Activated CD4-positive, alpha-beta T cell treated with anti-CD3 and anti-CD28 coated beads for 36 hours (primary cell): ENCODE measurements at places on chromosomes 1 and 21. TPM values are rescaled to one million over a fixed set of nuclear protein-coding genes. Genes with fewer than 3 reads are reported as not detected.
A peak's percentile ranks its signal among the peaks of the same experiment; 100 is the strongest.

GRCh38 chr1:233909195-233909594 lies 4.7 kb downstream of the SLC35F3 start:
- no peak for DNase-seq

- DNase-seq = no peak
These were observed 79.2 kb downstream of the HFM1 start for GRCh38 chr1:91325456-91325855.

NOC2L gene
- 134 TPM for total RNA-seq

ATP6V1G3 gene
- total RNA-seq = not detected

UROD gene
- total RNA-seq = 123 TPM

DNA sequence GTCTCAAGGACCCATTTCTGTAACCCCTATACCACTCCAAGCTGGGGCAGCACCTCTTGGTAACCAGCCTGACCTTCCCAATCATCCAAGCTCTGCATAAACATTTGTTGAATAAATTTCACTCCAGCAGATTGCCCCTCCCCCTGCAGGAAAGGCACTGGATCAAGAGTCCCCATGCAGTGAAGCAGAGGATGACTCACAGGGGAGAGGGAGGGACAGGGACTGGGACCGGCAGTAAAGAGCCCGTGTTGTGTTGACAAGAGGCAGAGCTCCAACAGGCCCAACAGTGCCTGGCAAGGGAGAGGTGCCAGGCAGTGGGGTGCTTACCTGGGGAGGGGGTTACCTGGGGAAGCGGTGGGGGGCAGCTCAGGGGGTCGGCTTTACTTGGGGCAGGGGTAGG lies 32.3 kb downstream of the SLC9A1 start:
- DNase-seq = no peak

LCE6A gene
- total RNA-seq = not detected

- no peak for DNase-seq
These were observed 8.5 kb upstream of the BACH1 start for GRCh38 chr21:29290240-29290639.

DNA sequence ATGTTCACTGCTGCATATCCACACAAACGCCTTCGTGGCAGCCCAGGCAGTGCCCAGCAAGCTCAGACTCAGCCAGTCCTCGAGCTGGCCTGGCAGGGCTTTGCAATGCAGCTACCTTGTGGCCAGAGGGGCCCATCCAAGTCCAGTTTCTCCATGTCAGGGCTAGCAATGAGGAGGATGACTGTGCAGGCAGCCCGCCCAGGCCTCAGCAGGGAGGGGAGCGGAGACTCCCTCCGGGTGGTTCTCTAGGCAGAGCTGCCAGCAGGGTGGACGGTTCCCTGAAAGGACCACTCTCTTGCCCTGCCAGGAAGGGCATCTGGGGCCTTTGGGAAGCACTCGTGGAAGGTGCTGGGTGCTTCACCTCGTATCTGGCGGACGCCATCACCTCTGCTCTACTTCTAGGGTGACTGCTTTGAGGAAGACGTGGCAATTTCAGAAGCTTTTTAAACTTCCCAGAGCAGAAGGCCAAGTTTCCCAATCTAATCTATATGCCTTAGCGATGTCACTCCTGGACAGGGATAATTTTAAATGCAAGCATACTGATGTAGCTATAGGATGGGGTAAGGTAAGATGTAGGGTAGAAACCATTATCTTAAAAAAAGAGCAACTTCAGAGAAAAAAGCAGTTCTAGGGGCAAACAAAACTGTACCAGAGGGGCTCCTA lies 56.2 kb downstream of the RUNX1 start:
- DNase-seq = no peak

DNA sequence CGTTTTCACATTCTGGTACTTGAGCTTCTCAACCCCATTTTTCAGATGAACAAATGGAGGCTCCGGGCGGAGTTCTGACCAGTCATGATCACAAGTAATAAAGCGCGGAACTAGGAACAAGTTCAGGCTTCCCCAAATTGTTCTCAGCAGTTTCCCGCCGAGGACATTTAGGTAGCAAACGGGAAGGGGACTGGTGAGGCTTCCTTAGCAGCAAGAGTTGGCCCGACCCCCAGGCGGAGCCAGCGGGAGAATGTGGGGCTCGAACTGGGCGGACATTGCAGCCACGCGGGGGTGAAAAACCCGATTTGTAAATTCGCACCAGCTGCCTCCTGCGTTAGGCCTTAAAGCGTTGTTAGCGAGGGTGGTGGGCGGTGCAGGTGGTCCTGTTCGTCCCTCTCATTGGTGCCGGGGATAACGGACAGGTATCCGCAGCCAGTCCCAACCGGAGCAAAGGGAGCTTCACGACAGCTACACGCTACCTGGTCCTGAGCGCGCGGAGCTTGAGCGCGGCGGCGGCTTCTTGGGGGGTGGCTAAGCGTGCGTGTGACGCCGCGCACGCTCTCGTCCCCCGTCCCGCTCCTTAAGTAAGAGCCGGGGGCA lies 15.3 kb downstream of the SEMA6C start:
- DNase-seq = peak; percentile 93

GRCh38 chr21:24781146-24781545 lies 826.1 kb downstream of the MRPL39 start:
- DNase-seq = no peak

- peak; percentile 81 for DNase-seq
These were observed 694 bp downstream of the MEAF6 start for GRCh38 chr1:37513795-37514349.

DNA sequence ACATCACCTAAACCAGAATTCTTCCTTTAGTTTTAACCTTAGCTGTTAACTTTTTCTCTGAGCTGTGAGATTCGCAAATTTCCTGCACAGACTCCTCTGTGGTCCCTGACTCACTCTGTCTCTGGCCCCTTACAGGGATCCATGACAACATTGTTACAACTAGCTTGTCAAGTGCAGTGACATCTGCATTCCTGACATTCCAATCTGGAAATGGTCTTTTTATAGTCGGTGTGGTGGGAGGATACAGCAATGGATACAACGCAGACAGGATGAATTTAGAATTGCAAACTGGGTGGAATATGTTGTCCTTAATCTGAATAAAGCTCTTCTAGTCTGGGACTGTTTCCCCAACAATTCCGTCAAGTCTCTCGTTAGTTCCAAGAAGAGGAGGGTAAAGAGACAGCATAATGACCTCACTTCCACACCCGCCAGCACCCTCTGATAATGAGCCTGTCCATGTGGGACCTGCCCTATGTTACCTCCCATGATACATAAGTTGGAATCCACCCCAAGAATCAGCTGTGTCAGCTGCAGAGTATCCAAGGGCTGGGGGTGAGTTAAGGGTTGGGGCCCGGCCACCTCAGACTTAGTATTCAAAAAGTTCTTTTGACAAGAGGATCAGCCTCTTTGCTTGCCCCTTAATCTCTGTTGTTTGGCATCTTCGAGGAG lies 49.4 kb downstream of the ILDR2 start:
- no peak for DNase-seq

GRCh38 chr21:40686526-40686925 lies 160.4 kb downstream of the DSCAM start:
- no peak for DNase-seq
